ENCODE measurements at places on chromosomes 3 and 15. TPM values are rescaled to one million over a fixed set of nuclear protein-coding genes. Genes with fewer than 3 reads are reported as not detected.

GRM7 gene
- not detected for total RNA-seq

DNA sequence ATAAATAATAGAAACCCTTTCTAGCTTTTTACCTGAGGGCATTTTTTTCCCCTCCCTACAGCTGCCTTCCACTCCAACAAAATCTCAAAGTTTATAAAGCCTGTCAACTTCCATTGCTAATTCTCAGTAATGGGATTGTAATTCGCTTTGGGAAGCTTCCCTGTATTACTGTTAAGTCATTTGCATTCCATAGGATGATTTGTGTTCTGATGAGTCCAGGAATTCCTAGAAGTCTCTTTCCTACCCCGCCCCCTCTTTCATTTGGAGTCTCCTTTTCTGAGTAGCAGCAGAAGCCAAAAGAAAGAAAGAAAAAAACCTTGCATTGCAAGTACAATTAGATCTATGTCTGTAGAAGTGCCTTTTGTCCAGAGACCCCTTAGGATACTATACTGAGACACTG is 1033.3 kb downstream of the IGSF11 start:
- no peak for DNase-seq

CX3CR1 gene
- total RNA-seq = 2.1 TPM

DNA sequence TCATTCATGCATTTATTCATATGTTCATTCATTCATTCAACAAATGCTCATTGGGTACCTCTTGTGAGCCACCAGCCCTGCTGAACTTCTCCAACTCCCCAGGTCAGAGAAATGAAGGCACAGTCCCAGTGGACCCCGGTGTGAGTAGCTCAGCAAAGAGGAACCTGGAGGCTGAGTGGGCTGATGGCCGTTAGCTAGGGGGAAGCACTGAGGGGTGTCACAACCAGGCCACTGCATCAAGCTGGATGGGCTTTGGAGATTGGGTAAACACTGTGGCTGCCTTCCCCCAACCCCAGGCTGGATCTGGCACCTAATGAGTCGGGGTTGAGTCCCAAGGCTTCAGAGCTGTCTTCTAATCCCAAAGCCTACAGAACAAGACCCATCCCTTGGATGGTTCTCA is 12.1 kb upstream of the ALAS1 start:
- DNase-seq = no peak

Data from Right ventricle myocardium inferior (tissue), 1 donor.